Pons (tissue), 1 donor: ENCODE measurements at places on chromosomes 13 and 19.

DNA sequence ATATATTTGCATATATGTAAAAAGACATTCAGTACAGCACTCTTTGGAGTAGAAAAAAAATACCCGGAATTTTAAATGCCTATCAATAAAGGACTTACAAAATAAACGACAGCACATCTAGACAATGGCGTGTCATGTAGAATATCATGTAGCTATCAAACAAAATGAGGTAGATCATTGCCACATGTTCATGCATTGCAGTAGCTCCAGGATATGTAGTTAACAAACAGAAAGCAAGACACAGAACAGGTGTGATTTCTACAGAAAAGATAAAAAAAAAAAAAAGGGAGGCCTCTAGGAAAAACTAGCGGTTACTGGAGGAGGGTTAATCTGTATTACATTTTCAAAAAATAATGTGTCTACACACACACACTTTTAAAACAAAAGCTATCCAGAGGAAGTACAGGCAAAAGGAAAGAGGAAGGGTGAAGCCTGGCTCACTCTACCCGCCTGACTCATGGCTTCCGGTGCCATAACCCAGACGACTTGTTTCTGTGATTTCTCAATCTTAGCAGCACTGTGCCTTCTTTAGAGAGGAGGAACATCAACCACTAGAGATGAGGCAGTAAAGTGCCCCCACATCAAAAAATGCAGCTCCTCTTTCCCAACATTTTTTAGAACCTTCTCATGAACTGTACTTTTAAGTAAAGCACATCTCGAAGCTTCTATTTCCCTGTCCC lies 6.9 kb downstream of the KCTD12 start:
- DNase-seq = peak; percentile 84

- peak; percentile 24 for DNase-seq
Measured at GRCh38 chr19:14002571-14003250, 3.4 kb downstream of the RFX1 start.

DNA sequence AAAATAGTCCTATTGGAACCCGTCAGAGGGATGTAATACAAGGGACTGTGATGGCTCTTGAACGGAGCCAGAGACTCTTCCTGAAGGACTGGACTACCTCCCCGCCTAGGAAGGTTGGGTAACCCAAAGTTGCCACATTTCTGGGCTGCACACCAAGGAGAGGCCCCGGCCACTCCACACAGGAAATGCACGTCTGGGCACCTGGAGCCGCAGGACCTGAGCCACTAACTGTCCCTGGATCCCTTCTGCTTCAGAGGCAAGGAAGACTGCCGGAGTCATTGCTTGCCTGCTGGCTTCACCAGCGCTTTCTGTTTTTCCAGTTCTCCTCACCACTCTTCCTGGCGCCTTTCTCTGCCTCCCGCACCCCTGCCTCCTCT lies 1.2 kb upstream of the FLT1 start:
- DNase-seq = no peak

DNA sequence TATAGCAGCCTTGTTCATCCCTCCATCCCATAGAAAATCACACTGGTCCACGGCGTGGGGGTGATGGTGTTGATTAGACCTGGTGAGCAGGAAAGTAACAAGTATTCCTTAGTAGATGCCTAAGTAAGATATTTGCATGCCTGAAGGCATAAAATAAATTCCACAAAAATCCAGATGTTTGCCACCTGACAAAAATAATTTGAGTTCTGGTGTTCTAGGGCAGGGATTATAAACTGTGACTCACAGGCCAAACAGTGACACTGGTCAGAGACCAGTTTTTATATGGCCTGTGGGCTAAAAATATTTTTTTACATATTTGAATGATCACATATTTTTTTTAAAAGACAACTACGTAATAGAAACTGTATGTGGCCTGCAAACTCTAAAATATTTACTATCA lies 310.7 kb downstream of the RFC3 start:
- DNase-seq = no peak

DNA sequence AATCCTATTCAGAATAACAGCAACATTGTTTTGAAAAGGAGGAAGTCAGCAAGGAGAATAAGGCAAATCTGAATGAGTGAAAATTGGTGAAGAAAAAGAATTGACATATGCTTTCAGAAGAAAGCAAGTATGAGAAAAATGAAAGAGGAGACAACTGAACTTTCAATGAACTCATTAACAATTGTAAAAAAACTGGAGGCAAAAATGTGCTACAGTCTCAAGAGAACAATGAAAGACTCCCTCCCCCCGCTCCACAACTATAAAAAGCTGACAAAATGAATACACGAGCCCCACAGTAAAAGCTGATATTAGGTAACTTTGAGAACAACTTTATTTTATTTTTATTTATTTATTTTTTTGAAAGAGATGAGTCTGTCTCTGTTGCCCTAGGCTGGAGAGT lies 373.1 kb downstream of the DIAPH3 start:
- DNase-seq = no peak

- DNase-seq = no peak
Measured at GRCh38 chr13:26168237-26168814, 53.8 kb downstream of the RNF6 start.

DNA sequence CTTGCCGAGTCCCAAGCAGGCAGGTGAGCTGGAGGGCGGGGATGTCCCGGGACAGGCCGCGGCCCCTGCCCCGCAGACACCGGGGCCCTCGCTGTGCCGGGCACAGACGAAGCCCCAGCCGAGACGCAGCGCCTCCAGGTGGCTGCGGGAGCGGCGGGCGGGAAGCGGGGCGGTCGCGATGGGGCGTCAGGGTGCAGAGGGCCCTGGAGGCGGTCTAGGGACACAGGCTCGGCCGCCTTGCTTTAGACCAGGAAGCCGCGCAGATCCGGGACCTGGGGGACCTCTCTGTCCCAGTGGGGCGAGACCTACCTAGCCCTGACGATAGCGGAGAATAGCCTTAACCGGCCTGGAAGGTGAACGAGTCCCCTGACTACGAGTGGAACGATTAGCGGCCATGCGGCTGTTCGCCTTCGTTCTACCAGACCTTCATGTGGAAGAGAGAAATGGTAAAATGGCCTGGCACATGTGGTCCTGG lies 4.2 kb upstream of the ZNF564 start:
- DNase-seq = no peak

DNA sequence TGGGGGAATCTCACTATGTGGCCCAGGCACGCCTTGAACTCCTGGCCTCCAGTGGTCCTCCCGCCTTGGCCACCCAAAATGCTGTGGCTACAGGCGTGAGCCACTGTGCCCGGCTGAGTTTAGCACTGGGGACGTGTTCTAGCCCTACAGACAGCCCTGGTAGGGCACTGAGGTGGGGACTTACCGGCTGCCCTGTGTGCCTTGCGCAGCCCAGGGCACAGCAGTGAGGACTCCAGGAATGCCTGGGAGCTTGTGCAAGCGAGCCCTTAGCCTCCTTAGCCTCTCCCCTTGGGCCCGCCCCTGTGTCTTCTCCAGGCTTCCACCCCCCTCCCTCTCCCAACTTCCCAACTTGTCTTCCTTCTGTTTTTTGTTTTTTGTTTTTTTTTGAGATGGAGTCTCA lies 21.0 kb downstream of the CCNE1 start:
- no peak for DNase-seq

- DNase-seq = no peak
Measured at GRCh38 chr13:112245179-112245724, 130.9 kb upstream of the SPACA7 start.

- no peak for DNase-seq
Measured at GRCh38 chr13:74413482-74413881, 279.3 kb upstream of the KLF12 start.

DNA sequence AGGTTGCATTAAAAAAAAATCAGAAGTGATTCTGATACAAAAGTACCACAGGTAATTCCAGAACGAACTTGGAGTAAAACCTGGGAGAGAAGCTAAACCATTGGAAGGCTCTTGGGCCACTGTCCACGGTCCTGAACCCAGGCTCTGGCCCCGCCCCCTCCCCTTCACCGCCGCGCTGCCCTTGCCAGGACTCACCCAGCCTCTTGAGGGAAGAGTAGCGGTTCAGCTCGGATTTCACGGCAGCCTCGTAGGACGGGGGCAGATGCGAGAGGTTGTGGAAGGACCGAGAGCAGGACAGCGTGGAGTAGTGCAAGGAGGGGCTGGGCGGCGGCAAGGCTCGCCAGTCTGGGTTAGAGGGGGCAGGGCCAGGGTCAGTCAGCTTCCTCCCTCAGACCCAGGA lies 5.7 kb downstream of the SHISA7 start:
- DNase-seq = no peak

- no peak for DNase-seq
Measured at GRCh38 chr13:99961636-99962035, 9.9 kb downstream of the ZIC5 start.

DNA sequence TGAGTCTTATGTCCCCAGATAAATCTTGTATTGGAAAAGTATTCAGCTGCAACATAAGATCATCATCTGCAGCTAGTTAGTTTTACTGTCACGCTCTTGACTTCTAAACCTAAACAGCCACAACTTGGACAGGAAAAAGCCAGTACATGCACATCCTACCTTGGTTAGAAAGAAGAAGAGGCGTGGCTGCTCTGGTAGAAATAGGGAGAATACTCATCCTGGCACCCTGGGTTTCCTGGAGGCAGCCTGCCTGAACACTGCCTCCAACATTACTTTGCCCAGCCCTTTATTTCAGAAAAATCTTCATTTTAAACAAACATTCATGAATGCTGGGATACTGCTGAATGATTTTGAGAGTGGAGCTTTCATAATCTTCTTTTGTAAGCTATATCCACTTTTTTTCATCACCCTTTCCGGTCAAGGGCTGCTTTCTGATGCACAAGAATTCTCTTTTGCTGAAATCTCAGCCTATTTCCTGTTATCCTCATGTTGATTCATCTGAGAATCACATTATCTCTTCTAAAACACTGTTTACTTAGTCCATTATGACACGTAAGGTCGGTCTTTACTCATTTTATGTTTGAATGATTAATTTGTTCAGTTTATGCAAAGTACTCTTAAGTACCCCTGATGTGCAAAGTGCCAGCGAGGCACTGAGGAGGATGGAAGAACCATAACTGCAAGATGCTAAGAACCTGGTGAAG lies 55.2 kb downstream of the STARD13 start:
- DNase-seq = peak; percentile 26

DNA sequence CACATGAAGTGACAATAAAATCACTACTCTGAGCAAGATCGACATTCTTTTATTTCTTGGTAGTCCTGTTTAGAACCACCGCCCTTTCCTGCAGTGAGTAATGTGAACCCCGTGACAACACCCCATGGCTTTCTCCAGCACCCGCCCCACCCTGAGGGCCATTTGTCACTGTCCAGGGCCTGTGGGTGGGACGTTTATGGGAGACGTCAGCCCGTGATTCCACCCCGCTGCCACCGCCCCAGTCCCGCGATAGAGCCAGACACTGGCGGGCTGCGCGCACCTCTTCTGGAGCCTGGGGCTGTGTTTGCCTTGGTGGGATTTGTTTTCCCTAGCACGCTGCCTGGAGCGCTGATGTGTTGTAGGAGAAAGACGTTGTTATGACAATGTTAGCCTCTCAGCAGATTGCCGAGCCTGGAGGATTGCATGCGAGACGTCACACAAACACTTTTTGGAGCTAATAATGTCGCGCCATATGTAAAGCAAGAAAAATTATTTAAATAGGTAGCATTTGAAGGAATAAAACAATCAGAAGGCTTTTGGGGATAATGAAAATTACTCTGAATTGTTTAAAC lies 263.7 kb downstream of the TEX29 start:
- no peak for DNase-seq

- DNase-seq = no peak
Measured at GRCh38 chr19:16449330-16449961, 22.3 kb downstream of the EPS15L1 start.

- DNase-seq = no peak
Measured at GRCh38 chr13:21232196-21232595, 55.7 kb downstream of the MRPL57 start.

- no peak for DNase-seq
Measured at GRCh38 chr13:37534181-37534580, 64.4 kb downstream of the POSTN start.

DNA sequence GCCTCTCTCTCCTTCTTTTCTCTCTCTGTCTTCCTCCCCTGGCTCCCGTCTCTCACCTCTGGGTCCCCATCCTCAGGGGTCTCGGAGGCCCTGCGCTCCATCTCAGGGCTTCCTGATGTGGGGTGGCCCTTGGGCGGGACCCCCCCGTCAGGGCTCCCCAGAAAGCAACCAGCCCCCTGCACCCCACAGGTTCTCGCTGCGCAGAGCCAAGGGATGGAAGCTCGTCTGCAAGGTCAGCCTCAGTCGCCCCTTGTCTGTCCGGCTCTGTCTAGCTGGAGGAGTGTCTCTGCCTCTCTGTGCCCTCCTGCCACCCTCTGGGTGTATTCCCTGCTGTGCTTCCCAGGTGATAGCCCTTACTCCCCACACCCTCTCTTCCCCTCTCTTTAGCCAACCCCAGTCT lies at the start of gene SBK3:
SBK3 (minus strand) TSS at position 101 of the 400 bp plus-strand sequence; CDS start at position 101, 0 bp downstream.
- no peak for DNase-seq

- DNase-seq = no peak
Measured at GRCh38 chr19:19540064-19540714, 2.1 kb downstream of the CILP2 start.

DNA sequence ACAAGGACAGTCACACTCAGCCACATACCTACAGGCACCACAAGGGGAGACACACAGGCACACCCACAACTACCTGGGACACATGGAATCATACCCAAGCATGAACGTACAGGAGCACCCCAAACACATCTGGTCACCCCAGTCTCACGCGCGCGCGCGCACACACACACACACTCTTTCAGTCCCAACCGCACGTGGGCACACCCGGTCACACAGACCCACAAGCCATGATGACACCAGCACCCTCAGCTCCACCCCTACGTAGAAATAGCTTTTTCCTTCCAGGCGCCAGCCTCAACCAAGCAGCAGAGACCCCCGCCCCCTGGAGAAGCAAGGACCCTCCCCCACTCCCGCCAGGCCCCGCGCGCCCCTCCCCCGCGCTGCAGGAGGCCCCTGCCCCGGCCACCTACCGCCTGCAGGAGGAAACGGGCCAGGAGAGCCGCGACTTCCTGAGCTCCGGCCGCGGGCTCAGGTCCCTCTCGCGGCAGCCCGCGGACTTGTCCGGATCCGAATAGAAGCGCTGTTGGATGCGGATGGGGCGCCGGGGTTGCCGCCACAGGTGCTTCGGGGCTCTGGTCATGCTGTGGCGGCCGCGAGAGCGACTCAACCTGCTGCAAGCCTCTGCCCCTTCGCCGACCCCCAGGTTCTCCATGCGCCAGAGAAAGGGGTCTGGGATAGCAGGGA lies 6.4 kb upstream of the PDE4C start:
- no peak for DNase-seq

GRCh38 chr13:78600280-78600883 lies 3.0 kb downstream of the POU4F1 start:
- DNase-seq = no peak

- peak; percentile 79 for DNase-seq
Measured at GRCh38 chr19:45444318-45445041, 20.8 kb upstream of the ERCC1 start.

DNA sequence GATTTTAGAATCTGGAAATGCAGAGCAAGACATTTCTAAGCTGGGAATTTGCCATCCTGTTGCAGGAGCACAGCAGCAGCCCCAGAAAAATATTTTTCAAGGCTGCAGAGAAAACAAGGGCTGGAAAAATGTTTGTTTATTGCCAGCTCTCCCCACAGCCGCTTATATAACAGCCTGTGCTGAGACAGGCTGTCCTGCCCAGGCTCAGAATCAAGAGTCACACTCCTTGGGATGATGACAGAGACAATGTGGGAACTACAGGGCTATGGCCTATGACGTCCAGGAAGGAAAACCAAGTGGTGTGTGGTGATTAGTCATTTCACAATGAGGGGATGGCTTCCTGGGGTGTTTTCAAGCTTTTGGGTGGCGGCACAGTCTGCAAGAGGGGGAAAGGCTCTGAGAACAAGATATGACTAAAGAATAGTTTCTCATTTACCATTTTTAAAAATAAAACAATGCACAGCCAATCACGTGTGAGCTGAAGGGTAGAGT lies 136.3 kb upstream of the SERP2 start:
- DNase-seq = peak; percentile 78
